ENCODE measurements at places on chromosomes 1 and 21. TPM values are rescaled to one million over a fixed set of nuclear protein-coding genes. Genes with fewer than 3 reads are reported as not detected.
A peak's percentile ranks its signal among the peaks of the same experiment; 100 is the strongest.

DNA sequence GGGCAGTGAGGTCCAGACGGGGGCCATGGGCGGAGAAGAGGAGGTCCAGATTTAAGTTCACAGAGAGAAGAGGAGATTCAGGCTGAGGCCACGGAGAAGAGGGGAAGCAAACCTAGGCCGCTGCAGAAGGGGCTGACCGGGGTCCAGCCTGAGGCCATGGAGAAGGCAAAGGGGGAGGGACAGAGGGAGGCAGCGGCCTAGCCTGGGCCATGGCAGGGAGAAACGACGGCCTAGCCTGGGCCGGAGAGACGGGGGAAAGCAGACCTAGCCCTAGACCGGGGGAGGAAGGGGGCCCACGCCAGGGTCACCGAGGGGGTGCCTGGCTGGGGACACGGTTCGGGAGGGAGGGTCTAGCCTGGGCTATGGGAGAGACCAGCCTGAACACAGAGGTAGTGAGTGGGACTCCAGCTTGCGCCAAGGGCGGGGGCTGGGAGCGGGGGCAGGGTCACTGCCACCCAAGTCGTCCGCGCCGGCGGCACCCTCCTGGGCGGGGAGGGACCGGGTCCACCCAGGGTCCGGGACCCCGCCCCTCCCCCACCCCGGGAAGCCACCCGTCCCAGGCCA, 459 bp downstream of the CAPZB start:
- no peaks in the 10 kb centered on the region for H3K36me3 ChIP-seq
- H3K4me1 ChIP-seq: peaks cover 64% of the 10 kb centered on the region
- peak overlapping the region; percentile 95 for H3K27ac ChIP-seq
- peak overlapping the region; percentile 95 for H3K4me3 ChIP-seq
- DNase-seq: no peak

The OR2W3 gene
- 1.6 TPM for total RNA-seq

The CYP4A11 gene
- total RNA-seq: not detected

The S100A14 gene
- total RNA-seq: 112 TPM

The S100A11 gene
- 522 TPM for total RNA-seq
